Activated naive CD8-positive, alpha-beta T cell treated with anti-CD3 and anti-CD28 coated beads, Interleukin-2, amount 10 ng/mL, durations not matched to agents 7 days and 5 days (primary cell): ENCODE measurements at places on chromosomes 1 and 21. TPM values are rescaled to one million over a fixed set of nuclear protein-coding genes. Genes with fewer than 3 reads are reported as not detected.

Gene ACBD6
- 45.7 TPM for total RNA-seq

Gene IL10RB
- total RNA-seq, result 40.6 TPM

- peaks cover 31% of the 10 kb centered on the region for H3K4me1 ChIP-seq
- H3K27me3 ChIP-seq, result peaks cover 28% of the 10 kb centered on the region
- peak overlapping the region; percentile 81 for H3K27ac ChIP-seq
- peak overlapping the region; percentile 79 for H3K4me3 ChIP-seq
- DNase-seq, result peak; percentile 80
Measured at GRCh38 chr1:156848461-156849150, 10.3 kb downstream of the INSRR start.

DNA sequence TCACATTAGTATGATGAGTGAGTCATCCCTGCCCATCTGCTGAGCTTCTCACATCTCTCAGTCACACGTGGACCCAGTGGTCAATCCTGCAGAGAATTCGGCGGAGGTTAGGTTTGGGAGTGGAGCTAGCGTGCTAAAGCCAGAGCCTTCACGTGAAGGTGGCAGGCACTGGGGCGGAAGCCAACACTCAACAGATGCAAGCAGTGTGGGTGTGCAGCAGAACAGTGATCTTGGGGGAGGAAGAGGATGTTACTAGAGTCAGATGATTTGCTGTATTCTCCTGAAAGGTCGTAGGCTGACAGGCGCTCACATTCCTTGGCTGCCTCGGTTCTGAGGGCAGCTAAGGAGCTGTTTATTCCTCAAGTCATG lies 6.7 kb downstream of the C1orf115 start:
- peaks cover 3% of the 10 kb centered on the region for H3K27me3 ChIP-seq
- H3K36me3 ChIP-seq, result no peaks in the 10 kb centered on the region
- H3K27ac ChIP-seq, result no peak overlapping the region
- H3K4me1 ChIP-seq, result peaks cover under 1% of the 10 kb centered on the region
- no peak for DNase-seq
- H3K4me3 ChIP-seq, result no peak overlapping the region

DNA sequence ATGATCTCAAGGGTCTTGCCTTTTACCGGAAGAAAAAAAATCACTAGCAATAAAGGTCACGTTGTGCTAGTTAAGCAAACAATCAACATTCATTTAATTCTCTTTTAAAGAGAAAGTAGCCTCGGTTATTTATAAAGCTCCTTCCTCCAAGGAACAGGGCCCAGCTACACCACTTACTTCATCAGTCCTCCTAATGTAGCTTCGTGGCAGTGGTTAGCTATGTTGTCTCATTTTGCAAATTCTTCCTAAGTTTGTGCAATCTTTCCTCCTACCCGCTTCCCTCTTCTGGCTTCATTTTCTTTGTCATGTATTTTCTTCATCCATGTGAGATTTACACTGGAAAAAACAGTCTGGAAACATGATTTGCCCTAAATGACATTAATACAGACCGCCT lies 554.2 kb downstream of the NUF2 start:
- no peaks in the 10 kb centered on the region for H3K4me1 ChIP-seq
- DNase-seq, result no peak
- no peak overlapping the region for H3K4me3 ChIP-seq
- H3K27ac ChIP-seq, result no peak overlapping the region

GRCh38 chr1:93753791-93754763 lies 72.4 kb upstream of the BCAR3 start:
- H3K36me3 ChIP-seq, result no peaks in the 10 kb centered on the region
- no peak for DNase-seq
- no peaks in the 10 kb centered on the region for H3K27me3 ChIP-seq
- peaks cover 44% of the 10 kb centered on the region for H3K4me1 ChIP-seq
- no peak overlapping the region for H3K4me3 ChIP-seq

GRCh38 chr1:155864393-155864792 lies 5.0 kb downstream of the SYT11 start:
- no peak overlapping the region for H3K27ac ChIP-seq
- no peak for DNase-seq
- peaks cover 17% of the 10 kb centered on the region for H3K4me1 ChIP-seq
- no peak overlapping the region for H3K4me3 ChIP-seq
- peaks cover 5% of the 10 kb centered on the region for H3K36me3 ChIP-seq

DNA sequence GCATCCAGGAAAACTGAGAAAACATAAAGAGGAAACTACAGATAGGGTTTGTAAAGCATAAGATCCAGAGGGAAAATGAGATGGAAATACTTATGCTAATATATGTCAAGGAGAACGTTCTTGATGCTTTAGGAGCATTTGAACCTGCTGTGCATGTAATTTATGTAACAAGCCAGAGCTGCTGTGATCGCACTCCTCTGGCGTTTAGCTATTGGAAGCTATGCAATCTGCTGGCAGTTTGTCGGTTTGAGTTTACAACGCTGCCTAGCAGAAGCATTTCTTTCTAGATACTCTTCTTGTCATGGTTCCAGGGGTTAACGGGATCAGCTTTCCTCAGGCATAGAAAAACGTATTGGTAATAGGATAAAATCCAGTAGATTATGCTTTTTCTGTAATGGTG lies 182.7 kb downstream of the KCNH1 start:
- no peaks in the 10 kb centered on the region for H3K27me3 ChIP-seq
- no peak overlapping the region for H3K4me3 ChIP-seq
- no peak for DNase-seq
- H3K36me3 ChIP-seq, result no peaks in the 10 kb centered on the region

DNA sequence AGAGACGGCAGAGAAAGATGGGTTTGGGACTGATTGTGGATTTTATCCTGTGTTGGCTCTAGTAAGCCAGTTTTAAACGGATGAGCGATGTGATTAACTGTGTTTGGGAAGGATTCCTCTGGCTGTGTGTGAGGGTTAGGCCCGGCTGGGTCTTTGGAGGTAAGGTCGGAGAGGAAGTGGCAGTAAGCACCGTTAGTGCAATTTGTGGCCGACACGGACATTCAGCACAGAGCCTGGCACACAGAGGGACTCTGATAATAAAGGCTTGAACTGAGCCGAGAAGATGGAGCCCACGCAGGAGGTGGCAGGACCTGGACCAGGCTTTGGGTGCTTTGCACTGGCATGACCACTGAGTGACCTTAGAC lies 1.3 kb downstream of the MTFR1L start:
- no peak for DNase-seq
- H3K4me1 ChIP-seq, result peaks cover 30% of the 10 kb centered on the region
- H3K27ac ChIP-seq, result peak overlapping the region; percentile 96
- H3K27me3 ChIP-seq, result no peaks in the 10 kb centered on the region
- H3K4me3 ChIP-seq, result peak overlapping the region; percentile 88

GRCh38 chr1:172893146-172893841 lies 157.4 kb downstream of the TNFSF18 start:
- peaks cover 2% of the 10 kb centered on the region for H3K27me3 ChIP-seq
- H3K27ac ChIP-seq, result peak overlapping the region; percentile 12
- DNase-seq, result no peak
- H3K4me1 ChIP-seq, result peaks cover 30% of the 10 kb centered on the region
- peaks cover 9% of the 10 kb centered on the region for H3K36me3 ChIP-seq
- H3K4me3 ChIP-seq, result peak overlapping the region; percentile 4

GRCh38 chr1:200877839-200878551 lies 5.2 kb downstream of the GPR25 start:
- DNase-seq, result no peak
- H3K27ac ChIP-seq, result no peak overlapping the region
- no peak overlapping the region for H3K4me3 ChIP-seq
- H3K36me3 ChIP-seq, result peaks cover 2% of the 10 kb centered on the region
- H3K4me1 ChIP-seq, result peaks cover 12% of the 10 kb centered on the region
- peaks cover 50% of the 10 kb centered on the region for H3K27me3 ChIP-seq

DNA sequence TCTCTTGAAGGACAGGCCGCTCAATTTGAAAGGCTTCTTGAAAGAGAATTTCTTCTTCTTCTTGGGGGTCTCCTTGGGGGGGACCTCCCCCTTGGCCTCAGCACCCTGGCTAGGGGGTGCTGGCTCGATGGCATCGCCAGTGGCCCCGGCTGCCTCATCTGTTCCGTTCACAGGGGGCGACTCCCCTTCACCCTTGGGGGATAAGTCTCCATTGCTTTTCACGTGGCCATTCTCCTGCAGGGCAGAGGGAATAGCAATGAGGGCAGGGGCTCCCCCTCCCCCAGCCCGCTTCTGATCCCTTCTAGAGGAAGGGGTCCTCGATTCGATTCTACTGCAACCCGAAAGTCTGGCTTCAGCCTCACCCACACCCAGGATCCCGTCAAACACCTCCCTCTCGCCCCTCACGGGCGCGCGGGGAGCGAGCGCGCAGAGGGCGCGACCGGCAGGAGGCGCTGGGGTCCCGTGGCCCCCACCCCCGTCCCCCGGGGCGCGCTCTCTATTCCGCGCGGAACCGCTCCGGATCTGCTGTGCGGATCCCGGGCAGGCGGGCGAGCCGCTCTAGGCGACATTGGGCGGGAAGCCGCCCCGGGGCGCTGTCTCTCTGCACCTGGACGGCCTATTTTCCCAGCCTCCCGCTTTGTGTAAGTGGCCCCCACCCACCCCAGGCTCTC lies 1.0 kb downstream of the MARCKSL1 start:
- H3K4me3 ChIP-seq, result peak overlapping the region; percentile 85
- H3K27ac ChIP-seq, result no peak overlapping the region
- H3K4me1 ChIP-seq, result peaks cover 24% of the 10 kb centered on the region
- peak; percentile 74 for DNase-seq
- peaks cover 7% of the 10 kb centered on the region for H3K27me3 ChIP-seq
- H3K36me3 ChIP-seq, result peaks cover 14% of the 10 kb centered on the region

GRCh38 chr1:44594871-44595735 lies 79.2 kb downstream of the TMEM53 start:
- DNase-seq, result peak; percentile 86
- no peak overlapping the region for H3K4me3 ChIP-seq
- no peak overlapping the region for H3K27ac ChIP-seq
- no peaks in the 10 kb centered on the region for H3K36me3 ChIP-seq
- H3K4me1 ChIP-seq, result peaks cover 2% of the 10 kb centered on the region

DNA sequence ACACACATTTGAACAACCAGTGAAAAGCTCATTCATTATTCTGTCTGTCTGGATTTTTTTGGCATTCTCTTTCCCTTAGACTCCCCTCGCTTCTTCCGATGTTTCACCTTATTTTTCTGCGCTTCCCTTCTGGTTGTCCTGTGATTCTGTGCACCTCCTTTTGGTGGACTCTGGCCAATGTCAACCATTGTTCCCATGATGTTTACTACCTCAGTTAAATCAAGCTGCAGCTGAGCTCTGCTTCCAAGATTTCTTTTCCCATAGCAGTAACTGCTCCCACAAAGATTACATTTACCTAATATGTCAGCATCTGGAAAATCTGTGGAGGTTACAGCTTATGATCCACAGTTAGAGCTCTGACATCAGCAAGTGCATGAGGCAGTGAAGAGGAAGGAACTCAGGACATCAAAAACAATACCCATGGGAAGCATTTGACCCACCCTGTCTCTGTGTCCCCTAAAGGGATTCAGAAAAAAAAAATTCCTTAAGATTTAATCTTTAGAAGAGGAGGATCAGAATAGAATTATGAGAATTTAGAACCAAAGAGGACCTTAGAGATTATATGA lies 69.9 kb upstream of the ADAMTS5 start:
- no peaks in the 10 kb centered on the region for H3K4me1 ChIP-seq
- H3K27ac ChIP-seq, result no peak overlapping the region
- no peaks in the 10 kb centered on the region for H3K36me3 ChIP-seq
- no peak overlapping the region for H3K4me3 ChIP-seq
